ENCODE measurements at places on chromosomes 5 and 9.

DNA sequence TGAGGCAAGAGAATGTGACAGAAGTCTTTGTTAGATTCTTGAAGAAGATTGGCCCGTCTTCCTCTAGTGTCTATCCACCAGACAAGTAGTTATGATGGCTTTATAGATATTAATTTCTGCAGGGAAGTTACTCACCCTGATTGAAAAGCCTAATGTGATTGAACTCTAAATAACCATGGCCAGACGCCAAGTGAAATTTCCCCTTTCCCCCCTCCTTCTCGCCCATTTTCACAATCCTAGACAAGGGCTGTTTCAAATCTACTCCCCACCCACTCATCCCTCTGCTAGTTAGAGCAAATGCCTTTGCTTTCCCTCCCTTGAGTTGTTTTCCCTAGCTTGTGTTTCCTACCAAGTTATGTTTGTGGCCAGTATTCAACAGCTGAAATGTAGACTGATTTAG lies 182.5 kb downstream of the TMEM167A start:
- DNase-seq, result no peak

- DNase-seq, result no peak
Observed at GRCh38 chr9:75146229-75146628, 57.9 kb downstream of the OSTF1 start.

- DNase-seq, result no peak
Observed at GRCh38 chr5:36647046-36647445, 40.6 kb downstream of the SLC1A3 start.

GRCh38 chr9:110048403-110048975 lies 159.5 kb downstream of the C9orf152 start:
- DNase-seq, result no peak

- DNase-seq, result no peak
Observed at GRCh38 chr9:38154501-38155421, 85.7 kb upstream of the SHB start.

- no peak for DNase-seq
Observed at GRCh38 chr9:18857334-18857733, 175.7 kb downstream of the SAXO1 start.

DNA sequence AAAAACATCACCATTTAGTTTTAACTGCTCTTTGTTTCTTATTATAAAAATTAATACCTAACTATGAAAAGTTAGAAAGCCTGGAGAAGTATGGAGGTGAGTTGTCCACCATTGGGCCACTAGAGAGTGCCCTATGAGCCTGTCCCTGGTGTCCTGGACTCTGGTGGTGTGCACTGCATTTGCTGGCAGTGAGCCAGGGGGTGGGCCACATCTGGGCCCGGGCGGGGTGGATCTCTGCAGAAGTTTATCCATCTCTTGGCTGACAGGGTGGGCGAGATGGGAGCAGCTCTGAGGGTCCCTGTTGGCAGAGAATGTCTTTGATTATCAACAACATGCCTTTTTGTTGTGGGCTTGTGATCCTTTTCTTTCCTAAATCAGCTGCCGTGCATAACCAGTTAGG lies 8.2 kb downstream of the TENT4A start:
- DNase-seq, result no peak
